Activated T-cell treated with anti-CD3 and anti-CD28 coated beads for 48 hours (primary cell): ENCODE measurements at places on chromosomes 7 and 10.

DNA sequence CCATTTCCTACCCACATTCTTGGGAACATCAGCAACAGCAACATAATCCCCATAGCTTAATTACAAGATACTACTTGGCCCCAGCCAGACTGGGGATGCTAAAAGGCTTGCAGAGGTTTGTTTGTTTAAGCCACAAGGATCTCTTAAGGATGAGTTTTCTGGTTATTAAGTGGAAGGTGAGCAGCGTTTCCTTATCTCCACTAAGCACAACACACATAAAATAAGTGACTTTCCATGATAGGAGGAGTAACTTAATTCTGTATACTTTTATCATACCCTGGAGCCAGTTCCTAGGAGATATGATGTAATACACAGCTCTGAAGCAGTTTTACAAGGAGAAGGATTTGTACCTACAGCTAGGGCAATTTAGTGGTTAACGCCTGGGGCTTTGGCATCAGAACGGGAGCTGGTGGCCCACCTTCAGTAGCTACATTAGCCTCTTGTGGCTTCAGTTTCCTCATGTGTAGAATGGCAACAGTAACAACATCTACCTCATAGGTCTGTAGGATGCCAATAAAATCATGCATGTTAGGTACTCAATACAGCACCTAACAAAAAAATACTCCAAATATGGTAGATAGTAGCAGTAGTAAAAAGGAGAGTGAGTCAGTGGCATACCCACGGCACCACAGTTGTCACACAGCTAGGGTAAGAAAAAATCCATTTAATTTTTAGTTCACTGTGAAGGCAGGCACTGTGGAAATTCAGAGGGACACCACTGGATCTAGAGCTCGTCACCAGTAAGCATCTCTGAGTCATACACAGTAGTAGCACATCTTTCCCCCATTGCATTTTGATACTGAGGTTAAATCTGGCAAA is 55.2 kb downstream of the DOCK4 start:
- DNase-seq, result no peak

GRCh38 chr7:97419898-97420297 is 302.4 kb downstream of the SDHAF3 start:
- no peak for DNase-seq

GRCh38 chr10:113991091-113991860 is 52.4 kb upstream of the ADRB1 start:
- DNase-seq, result peak; percentile 35

- DNase-seq, result no peak
These were observed 13.2 kb upstream of the GDF10 start for GRCh38 chr10:47286591-47287315.

- DNase-seq, result no peak
These were observed 759 bp upstream of the ELAPOR2 start for GRCh38 chr7:87060288-87060537.

- DNase-seq, result peak; percentile 79
These were observed 167.6 kb downstream of the AMPH start for GRCh38 chr7:38463277-38464225.

GRCh38 chr7:424301-424935 is 95.2 kb downstream of the PDGFA start:
- DNase-seq, result no peak

DNA sequence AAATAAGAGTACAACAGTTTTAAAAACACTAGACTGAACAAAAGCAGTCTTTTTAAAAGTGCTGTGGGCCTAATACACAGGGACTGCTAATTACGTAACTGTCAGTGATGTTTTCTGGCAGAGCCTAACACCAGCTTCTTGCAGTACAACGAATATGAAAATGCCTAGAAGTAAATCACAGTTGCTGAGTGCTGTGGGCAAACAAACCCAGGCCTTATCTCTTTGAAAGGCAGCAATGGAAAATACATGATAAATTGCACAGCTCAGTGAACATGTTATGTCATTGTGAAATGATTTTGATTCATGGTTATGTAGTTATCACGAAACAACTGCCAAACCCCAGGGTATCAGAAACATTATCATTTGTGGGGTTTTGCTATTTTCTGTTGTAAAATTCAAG is 428.4 kb downstream of the GFRA1 start:
- no peak for DNase-seq
